ENCODE measurements at places on chromosomes 2 and 18.

DNA sequence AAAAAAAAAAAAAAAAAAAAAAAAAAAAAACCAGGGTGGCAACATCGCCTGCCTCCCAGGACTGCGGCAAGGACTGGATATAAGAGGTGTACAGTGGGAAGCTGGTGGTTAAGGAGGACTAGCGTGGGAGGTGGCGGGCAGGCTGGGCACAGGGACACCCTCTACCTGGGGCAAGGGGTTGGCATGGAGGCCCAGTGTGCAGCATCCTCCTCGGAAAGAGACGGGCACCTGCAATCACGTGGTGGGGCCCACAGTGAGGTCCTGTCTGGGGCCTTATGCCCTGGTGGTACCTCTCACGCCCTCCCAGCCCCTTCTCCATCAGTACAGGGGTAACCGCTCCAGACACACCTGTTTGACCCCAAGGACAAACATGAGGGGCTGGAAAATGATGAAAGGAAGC lies 27.9 kb downstream of the PXDN start:
- no peak for DNase-seq

DNA sequence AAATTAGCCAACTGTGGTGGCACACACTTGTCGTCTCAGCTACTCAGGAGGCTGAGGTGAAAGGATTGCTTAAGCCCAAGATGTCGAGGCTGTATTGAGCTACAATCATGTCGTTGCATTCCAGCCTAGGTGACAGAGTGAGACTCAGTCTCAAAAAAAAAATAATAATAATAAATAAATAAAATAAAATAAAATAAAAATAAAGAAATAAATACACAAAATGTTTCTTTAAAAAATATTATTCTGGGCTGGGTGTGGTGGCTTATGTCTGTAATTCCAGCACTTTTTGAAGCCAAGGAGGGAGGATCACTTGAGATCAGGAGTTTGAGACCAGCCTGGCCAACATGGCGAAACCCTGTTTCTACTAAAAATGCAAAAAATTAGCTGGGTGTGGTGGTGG lies 272.8 kb downstream of the AGPS start:
- DNase-seq: no peak

DNA sequence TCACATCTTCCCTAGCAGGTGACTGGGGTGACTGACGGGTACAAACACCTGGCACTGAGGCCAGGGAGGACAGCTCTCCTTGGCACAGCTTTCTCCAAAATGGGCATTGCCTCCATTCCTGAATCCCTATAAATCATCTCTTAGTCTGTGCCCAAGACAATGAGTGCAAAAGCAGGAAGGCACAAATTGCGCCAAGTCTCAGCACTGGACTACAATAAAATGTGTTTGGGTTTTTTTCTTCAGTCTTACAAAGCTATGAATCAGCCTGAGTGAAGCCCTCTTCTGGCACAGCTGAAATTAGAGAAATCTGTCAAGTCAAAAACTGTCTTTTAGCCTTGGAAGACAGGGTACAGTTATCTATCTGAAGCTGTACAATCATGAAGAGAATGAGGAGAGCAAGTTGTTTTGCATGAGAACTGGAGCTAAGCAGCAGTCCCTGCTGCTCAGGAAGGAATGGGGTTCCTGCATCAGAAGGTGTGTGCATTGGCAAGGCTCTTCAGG lies 90.8 kb downstream of the EPB41L3 start:
- no peak for DNase-seq

DNA sequence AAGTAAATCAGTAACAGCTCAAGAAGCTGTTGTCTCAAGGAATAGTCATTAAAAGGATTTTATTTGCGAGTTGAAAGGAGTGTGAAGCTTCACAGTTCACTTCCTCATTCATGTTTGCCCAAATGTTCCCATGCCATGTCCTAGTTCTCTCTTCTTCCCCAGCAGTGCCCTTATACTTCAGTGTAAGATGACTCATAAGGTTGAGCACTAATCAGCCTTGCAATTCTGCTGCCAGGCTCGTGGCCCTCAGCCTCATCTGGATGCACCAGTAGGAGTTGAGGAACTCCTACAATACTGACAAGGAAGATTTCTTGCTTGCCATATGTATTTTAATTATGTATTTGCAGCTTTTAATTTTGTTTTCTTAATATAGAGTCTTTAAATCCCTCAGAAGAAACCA lies 1980.4 kb downstream of the SUCLG1 start:
- DNase-seq: no peak

GRCh38 chr2:134391751-134392160 lies 137.9 kb downstream of the MGAT5 start:
- no peak for DNase-seq

DNA sequence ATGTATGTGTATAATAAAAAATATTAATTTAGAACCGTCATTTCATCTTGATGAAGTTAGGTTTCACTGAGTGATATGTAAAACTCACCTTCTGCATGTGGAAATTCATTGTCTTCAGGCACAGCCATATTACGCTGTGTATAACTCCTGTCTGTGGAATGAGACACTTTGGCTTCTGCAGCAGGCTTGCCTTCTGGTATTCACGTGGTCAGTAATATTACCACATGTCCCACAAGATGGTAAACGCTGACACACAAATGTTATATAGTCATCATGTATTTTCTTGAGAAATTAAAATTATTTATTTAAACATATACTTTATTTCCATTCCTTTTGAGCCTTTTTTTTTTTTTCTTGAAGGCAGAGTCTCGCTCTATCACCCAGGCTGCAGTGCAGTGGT lies 25.1 kb upstream of the AAK1 start:
- no peak for DNase-seq

DNA sequence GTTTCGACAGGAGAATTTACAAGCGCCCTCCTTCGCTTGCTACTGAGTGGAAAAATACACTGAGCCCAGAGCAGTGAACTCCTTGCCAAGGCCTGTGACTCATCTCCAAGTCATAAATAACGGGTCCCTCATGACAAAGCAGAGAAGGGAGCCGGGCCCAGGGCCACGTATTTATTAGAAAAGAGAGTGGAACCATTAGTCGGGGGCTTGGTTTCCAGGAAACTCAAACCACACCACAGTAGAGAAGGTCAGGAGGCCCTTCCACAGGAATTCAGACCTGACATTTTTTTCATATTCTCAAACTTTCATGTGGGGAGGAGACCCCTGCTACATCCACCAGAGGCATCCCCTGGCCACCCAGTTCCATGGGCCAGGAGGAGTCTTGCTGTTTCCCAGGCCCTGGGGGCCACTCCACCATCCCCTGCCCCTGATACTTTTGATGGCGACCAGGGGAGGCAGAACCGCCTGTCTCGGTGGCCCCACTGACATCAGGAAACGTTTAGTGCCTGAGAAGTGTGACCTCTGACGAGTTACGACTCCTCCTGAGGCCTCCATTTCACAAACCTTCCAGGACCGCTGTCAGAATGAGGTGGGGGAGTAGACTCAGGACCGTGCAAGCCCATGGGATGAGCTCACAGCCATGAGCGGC lies 289.7 kb downstream of the DYSF start:
- no peak for DNase-seq

- DNase-seq: no peak
Measured at GRCh38 chr2:96073170-96073775, 38.6 kb upstream of the GPAT2 start.

DNA sequence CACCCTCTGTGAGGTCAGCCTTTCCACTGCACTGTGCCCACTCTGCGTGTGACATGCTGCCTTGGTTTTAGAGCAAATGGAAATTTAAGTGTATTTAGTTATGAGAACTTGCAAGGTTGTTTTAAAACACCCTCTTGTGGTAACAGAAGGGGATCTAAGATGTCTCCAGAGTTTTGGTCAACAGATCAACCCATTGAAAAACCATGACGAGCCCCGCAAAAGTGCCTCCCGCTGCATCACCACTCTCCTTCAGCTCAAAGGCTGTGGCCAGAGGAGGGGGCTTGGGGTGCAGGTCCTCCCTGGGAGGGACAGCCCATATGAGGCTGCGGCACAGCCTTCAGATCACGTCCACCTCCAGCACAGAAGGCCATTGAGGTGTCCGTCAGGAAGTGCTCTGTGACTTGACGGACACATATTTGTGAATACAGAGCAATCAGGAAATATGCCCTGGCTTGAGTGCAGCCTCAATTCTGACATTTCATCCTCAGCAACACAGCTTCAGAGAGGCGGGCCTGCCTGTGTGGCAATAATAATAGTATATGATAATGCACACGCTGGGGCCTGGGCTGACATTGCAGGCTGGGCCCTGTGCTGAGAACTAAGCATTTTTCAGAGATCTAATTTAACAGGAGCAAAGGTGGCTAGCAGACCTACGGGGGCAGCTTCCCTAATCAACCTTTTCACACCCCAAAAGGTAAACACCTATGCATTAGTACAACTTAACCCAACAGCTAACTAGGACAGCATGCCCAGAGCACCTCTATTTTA lies 213.9 kb downstream of the ANAPC1 start:
- DNase-seq: no peak

DNA sequence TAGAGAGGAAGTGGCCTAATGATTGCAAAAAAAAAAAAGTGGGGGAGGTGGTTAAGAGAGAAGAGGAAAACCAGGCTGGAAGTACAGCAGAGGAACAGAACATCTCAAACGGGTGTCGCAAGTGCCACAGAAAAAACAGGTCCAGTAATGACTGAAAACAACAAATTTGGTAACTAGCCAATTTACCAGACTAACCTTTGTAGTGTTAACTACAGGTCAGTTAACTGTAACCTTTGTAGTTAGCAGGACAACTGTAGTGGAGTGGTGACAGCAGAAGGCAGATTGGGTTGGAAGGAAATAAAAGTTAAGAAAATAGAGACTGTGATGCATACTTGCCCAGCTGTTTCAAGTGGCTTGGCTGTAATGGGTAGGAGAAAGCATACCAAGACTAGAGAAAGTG lies 91.4 kb upstream of the CHST9 start:
- DNase-seq: no peak

- no peak for DNase-seq
Measured at GRCh38 chr2:55862673-55863390, 60.8 kb downstream of the EFEMP1 start.

- DNase-seq: no peak
Measured at GRCh38 chr2:39779341-39779851, 338 bp upstream of the THUMPD2 start.

DNA sequence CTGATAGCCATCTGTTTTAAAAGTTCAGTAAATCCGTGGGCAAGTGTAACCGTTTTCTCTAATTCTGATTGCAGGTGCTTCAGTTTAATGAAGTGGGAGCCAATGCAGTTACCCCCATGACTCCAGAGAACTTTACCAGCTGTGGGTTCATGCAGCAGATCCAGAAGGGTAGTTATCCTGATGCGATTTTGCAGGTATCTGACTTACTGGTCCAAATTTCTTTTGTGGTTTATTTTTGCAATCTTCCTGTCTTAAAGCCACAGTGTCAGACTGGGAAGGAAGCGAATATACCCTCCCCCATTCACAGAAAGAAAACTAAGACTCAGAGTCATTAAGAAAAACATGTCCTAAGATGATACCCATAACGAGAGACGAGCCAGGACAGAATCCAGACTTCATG lies 7.7 kb downstream of the SERPINB2 start:
- DNase-seq: no peak

DNA sequence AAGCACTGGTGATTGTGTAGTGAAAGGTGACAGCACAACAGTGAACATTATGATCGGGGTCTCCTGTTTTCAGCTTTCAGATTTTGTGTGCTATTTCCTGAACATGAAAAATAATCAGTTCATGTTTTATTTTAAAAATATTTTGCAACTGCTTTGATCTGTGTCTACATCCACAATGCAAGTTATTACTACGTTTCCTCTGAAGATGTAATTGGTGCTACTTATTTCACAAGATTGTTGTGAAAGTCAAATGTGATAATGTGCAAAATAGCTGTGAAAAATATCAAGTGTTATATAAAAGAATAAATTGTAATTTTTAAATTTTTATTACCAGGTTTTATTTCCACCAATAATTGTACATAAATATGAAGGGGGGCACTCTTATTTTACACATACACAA lies 6.1 kb upstream of the GCA start:
- no peak for DNase-seq

DNA sequence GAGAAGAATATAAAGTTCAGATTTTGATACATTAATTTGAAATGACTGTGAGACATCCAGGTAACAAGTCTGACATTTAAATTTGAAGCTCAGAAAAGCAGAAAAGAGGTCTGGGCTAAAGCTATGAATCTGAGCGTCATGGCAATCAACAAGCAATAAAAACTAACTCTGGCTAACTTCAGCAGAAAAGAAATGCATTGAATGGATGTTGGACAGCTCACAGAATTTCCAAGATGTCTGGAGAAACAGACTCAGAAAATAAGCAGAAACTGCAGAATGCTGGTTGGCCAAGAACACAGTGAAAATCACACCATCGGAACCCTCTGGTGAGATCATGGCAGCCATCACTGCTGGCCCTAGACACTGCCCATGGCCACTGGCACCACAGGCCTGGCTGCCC lies 366.6 kb downstream of the METTL4 start:
- DNase-seq: no peak

GRCh38 chr18:3773303-3773702 lies 323.3 kb downstream of the TGIF1 start:
- no peak for DNase-seq

GRCh38 chr2:56444339-56444738 lies 260.5 kb downstream of the CCDC85A start:
- no peak for DNase-seq

- DNase-seq: no peak
Measured at GRCh38 chr2:236173729-236174607, 5.8 kb upstream of the GBX2 start.

- no peak for DNase-seq
Measured at GRCh38 chr18:7950380-7951136, 383.4 kb downstream of the PTPRM start.

GRCh38 chr2:145806546-145806945 lies 1286.6 kb upstream of the ZEB2 start:
- DNase-seq: no peak

DNA sequence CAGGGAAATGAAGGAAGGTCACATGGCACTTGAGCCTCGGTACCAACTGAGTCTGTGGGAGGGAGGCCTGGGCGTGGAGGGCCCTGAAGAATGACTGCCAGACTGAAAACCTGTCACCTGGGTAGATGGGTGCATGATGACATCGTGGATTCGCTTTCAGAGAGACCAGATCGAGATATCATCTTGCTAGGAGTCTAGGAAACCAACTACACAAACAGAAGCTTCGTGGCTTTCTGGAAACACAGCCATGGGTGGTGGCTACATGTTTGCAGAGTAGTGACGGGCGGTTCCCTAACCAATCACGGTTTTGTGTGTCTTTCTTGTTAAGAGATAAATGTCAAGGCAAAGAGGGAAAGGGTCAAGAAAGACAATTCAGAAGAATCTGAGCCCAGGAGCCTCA lies 155.0 kb downstream of the EIPR1 start:
- no peak for DNase-seq

DNA sequence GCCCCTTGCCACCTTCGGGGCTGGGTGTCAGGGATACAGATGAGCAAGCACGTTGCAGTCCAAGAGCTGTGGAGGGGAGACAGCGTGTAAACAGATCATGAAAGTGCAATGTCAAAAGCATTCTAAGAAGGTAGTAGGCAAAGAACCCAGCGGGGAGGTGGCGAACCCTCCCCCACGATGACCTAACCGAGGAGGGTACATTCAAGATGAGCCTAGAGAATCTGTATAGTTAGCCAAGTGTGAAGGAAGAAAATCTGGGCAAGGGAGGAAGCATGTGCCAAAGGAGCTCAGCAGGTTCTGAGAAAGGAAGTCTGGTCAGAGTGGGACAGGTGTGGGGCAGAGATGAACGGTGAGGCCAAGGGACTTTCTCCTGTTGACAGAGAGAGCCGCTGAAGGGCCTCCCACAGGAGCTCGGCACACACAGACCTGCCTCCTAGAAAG lies 106.9 kb downstream of the SP3 start:
- no peak for DNase-seq

GRCh38 chr2:13009027-13009642 lies 292.4 kb downstream of the TRIB2 start:
- DNase-seq: no peak

Data from right renal cortex interstitium (tissue), 3 donors.